ENCODE measurements at places on chromosomes 11 and 22.

GRCh38 chr11:66418986-66419308 is 1.9 kb upstream of the NPAS4 start:
- DNase-seq, result no peak

- no peak for DNase-seq
Observed at GRCh38 chr11:36094164-36094563, 150.3 kb downstream of the LDLRAD3 start.

- no peak for DNase-seq
Observed at GRCh38 chr11:36354221-36355003, 58.3 kb downstream of the PRR5L start.

GRCh38 chr11:120911943-120912342 is 112.0 kb upstream of the TBCEL start:
- DNase-seq, result no peak

- DNase-seq, result no peak
Observed at GRCh38 chr22:25697181-25697664, 44.8 kb upstream of the MYO18B start.

Measured in putamen (tissue), 1 donor.